Lung (tissue), 17 donors: ENCODE measurements at places on chromosomes 13 and 19.

DNA sequence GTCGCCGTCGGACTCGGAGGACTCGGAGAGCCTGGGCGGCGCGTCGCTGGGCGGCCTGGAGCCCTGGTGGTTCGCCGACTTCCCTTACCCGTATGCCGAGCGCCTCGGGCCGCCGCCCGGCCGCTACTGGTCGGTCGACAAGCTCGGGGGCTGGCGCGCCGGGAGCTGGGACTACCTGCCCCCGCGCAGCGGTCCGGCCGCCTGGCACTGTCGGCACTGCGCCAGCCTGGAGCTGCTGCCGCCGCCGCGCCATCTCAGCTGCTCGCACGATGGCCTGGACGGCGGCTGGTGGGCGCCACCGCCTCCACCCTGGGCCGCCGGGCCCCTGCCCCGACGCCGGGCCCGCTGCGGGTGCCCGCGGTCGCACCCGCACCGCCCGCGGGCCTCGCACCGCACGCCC, 2.5 kb upstream of the GRWD1 start:
- DNase-seq = peak; percentile 26

GRCh38 chr19:48363500-48363809, 285 bp downstream of the TMEM143 start:
- DNase-seq = no peak

GRCh38 chr13:30021611-30022010, 171.2 kb upstream of the UBL3 start:
- no peak for DNase-seq

DNA sequence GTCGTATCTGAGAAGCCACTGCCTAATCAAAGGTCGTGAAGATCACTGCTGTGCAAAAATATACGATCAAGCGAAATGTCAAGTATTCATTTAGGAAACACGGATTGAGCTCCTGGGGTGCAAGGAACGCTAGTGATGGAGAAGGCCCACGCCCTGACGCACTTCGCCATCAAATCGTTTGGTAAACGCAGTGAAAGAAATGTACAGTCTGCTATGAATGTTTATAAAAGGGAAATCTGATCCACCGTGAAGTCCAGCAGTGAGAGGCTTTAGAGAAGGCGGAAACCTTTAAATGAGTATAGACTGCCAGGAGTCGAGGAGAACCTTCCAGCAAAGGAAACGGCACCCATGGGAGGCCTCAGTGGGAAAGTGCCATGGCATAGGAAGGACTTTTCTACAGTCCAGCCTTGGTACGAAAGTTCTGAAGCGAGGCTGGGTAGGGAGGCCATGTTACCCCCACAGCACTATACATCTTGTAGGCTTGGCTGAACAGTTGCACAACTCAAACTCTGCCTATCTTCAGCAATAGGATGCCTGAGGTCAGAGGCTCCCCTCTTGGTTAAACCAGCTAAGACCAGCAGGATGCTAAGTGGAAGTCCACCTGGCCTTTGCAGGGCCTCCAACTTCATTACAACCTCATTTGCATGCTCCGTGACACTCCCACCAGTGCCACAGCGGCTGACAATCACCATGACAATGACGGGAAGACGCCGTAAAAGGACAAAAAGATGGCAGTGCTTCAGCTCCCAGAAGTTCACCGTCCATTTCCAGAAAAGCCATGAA, 20.4 kb downstream of the PCID2 start:
- no peak for DNase-seq

- no peak for DNase-seq
These were observed 101.5 kb upstream of the TSHZ3 start for GRCh38 chr19:31450696-31451095.

DNA sequence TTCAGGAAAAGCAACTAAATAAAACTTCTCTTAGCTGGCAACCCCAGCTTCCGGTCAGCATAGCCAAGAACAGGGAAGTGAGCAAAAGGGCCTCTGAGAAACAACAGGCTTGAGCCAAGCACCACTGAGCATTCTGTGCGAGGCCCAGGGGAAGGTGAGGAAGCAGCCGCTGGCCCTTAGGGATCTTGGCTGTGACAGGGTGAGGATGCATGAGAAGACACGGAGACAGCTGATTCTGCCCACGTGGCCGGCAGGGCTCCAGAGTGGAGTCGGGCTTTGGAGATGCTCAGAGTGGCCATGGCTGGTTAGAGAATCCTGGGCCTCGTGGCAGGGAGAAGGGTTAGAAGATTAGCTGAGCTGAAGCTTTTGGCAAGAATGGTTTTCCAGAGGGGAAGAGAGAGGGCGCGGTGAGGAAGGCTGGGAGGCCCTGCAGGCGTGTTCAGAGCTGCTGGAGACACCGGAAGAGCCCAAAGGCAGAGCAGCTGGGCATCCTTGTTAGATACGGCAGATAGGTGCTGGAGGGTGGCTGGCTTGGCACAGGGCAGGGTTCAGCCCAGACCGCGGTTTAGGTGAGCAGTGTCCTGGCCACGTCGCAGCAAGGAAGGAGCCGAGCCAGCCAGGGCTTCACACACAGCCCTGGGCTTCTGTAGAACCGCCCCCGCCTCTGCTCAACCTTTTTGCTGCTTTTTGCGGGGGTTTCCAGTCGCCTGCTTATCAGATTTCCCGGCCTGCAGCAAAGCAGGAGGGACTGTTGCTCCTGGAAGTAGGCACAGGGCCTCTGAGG, 17.3 kb downstream of the UPF1 start:
- DNase-seq = peak; percentile 59

GRCh38 chr13:102117175-102117831, 284.5 kb downstream of the FGF14 start:
- no peak for DNase-seq

- no peak for DNase-seq
These were observed 171.1 kb downstream of the STK24 start for GRCh38 chr13:98405690-98406344.

DNA sequence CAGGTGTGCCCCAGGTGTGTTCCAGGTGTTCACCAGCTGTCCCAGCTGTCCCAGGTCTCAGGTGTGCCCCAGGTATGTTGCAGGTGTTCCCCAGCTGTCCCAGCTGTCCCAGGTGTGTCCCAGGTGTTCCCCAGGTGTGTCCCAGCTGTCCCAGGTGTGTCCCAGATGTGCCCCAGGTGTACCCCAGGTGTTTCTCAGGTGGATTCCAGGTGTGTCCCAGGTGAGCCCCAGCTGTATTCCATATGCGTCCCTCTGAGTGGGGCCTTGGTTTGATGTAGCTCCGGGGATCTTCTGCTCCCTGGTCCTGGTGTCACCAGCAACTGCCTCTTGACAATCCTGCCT, 719 bp upstream of the GRK1 start:
- DNase-seq = no peak

DNA sequence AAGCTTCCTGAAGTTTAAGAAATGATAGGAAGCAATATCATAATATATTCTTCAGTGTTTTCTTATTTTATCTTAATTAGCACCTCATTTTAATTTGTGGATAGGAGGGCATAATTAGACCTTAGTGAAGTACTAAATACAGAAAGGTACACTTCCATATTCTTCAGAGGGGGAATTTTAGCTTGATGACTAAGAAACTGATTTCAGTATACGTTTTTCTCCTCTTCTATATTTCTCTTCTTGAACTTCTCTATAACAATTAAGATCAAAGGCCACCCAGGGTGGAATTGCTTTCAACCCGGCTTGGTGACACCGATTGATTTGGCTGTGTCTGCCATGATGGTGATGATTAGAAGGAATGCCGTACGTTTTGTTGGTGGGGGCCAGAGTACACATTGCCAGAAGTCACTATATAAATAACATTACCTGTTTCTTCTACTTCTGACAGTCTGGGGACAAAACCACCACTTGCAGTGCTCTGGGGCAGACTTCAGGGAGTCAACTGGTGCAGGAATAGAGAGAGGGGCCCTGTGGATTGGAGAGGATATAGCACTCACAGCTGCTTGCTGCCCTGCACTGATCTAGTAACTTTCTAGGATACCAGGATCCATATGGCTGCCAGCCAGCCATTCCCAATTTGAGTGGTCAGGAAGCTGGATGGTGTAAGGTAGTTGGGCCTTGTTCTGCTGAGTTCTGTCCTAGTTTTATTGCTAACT, 73.8 kb downstream of the SPATA13 start:
- DNase-seq = no peak

DNA sequence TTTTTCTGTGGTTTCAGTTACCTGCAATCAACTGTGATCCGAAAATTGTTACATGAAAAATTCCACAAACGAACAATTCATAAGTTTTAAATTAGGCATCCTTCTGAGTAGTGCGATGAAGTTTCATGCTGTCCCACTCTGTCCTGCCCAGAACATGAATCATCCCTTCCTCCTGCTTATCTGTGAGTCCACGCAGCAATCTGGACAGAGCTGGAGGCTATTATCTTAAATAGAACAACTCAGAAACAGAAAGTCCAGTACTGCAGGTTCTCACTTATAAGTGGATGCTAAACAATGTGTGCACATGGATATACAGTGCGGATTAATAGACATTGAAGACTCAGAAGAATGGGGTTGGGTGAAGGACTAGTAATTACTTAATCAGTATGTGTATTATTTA, 583.7 kb upstream of the SPRY2 start:
- DNase-seq = no peak

- DNase-seq = no peak
These were observed 10.8 kb upstream of the MBNL2 start for GRCh38 chr13:97211300-97211699.

GRCh38 chr13:48393030-48393697, 19.7 kb downstream of the LPAR6 start:
- DNase-seq = peak; percentile 13

- peak; percentile 44 for DNase-seq
These were observed 108.9 kb downstream of the DNAJC15 start for GRCh38 chr13:43132257-43132656.

DNA sequence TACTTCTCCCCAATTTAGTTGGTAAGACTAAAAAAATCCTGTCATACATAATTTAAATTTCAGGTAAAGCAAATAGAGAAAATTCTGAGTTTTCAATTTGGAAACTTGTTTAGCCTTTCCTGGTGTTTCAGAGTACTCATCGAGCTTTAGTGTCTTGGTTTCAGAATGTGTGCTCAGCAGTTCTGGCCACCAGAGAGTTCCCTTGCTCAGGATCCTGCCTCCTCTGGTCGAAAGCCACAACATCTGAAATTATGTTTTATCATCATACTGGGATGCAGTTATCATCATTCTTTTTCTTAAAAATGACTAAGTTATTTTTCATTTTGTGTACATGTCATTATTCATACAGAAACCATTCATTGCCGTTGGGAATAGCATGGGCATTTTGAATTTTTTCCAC, 263.2 kb upstream of the SPRY2 start:
- DNase-seq = no peak

DNA sequence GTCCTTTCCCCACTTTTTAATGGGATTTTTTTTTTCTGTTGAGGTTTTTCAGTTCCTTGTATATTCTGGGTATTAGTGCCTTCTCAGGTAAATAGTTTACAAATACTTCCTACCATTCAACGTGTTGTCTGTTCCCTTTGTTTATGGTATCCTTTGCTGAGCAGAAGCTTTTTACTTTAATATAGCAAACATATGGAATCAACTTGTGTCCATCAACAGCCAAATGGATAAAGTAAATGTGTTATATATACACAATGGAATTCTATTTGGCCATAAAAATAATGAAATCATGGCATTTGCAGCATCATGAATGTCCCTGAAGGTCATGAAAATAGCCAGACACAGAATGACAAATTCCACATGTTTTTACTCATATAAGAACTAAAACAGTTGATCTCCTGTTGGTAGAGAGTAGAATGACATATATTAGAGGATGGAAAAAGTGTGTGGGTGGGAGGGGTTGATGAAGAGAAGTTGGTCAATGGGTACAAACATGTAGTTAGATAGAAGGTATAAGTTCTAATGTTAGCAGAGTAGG, 500.8 kb downstream of the SLITRK6 start:
- DNase-seq = no peak

- DNase-seq = no peak
These were observed 13.8 kb downstream of the LILRB1 start for GRCh38 chr19:54644056-54644455.

DNA sequence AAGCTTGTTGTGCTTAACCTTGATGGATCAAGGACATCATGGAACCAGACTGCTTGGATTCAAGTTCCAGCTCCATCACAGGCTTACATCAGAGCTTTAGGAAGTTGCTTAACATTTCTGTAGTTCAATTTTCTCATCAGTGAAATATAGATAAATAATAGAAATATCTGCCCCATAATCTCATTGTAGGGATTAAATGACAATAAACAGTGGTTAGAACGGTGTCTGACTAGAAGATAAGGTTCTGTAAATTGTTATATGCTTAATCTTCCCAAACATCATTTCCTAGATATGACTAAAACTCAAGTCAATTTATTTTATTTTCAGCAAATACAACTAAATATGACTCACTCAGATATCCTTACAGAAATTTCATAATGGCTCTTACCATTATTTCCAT, 83.5 kb downstream of the SLITRK1 start:
- no peak for DNase-seq

- no peak for DNase-seq
These were observed 2.2 kb downstream of the ARHGAP45 start for GRCh38 chr19:1069009-1069779.

- DNase-seq = no peak
These were observed 12.4 kb downstream of the EPS8L1 start for GRCh38 chr19:55088021-55088451.

DNA sequence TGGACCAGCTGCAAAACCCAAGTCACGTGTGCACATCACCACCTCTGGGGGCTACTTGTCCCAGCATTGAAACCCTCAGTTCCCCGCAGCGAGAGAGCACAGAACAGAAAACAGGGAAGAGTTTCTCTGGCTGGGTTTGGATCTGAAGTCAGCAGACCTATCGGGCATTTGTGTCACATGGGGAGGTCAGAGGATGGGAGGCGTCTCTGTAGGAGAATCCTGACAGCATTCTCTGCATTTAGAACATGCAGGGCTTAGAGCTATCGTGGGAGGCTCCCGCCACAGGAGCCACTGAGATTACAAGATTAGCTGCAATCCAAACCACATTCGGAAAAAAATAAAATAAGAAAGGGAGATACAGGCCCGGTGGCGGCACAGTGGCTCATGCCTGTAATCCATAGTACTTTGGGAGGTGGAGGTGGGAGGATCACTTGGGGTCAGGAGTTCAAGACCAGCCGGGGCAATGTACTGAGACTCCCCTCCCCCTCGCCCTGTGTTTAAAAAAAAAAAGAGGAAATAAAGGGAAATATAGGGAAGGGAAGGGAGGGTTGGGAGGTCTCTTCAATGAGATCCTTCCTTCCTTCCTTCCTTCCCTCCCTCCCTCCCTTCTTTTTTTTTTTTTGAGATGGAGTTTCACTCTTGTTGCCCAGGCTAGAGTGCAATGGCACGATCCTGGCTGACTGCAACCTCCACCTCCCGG, 2.9 kb upstream of the TLE6 start:
- DNase-seq = peak; percentile 54

- peak; percentile 88 for DNase-seq
These were observed 38.0 kb upstream of the ZNF573 start for GRCh38 chr19:37817180-37817981.

- no peak for DNase-seq
These were observed 27.4 kb upstream of the ZNF536 start for GRCh38 chr19:30344446-30345425.
